ENCODE measurements at places on chromosomes 16 and 17.
A peak's percentile ranks its signal among the peaks of the same experiment; 100 is the strongest.

DNA sequence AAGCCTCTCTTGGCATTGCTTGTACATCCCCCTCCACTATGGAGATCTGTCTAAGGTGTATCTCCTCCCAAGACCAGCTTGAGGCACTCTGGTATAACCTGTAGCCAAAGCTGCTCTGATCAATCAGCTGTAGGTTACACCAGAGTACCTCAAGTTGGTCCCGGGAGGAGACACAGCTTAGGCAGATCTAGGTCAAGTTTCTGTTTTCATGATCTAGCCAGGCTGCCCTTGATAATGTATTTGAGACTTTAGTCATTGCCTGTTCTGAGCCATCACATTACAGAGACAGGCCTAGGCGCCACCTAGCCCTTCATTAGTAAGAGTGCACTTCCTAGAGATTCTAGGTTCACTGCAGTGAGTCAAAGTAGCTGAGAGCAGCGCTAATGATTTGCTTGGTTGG lies 31.4 kb downstream of the ASGR1 start:
- DNase-seq: no peak

DNA sequence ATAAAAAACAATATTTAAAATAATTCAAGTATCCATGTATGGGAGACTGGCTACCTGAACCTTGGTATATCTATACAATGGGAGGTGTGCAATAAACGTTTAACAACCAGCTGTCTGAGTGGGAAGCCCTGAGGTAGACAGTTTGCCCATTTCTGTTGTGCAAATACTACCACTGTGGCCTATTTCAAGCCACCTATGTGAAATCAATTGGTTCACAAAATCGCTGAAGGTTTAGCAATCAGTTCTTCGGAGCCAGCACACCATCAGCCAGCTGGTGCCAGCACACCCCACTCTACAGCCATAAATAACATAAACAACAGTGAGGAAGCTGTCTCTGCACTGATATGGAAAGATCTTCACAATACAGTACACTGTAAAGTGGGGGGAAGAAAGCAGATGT lies 46.7 kb upstream of the KDM8 start:
- no peak for DNase-seq

- peak; percentile 79 for DNase-seq
These were observed 4.1 kb upstream of the C1QTNF1 start for GRCh38 chr17:79019632-79020584.

- peak; percentile 100 for DNase-seq
These were observed 626 bp downstream of the SPAG7 start for GRCh38 chr17:4966844-4967538.

GRCh38 chr16:85312642-85313525 lies 200.6 kb upstream of the CIBAR2 start:
- no peak for DNase-seq

- no peak for DNase-seq
These were observed 18.8 kb downstream of the PDZD9 start for GRCh38 chr16:21982108-21982507.

- no peak for DNase-seq
These were observed 67.5 kb downstream of the KLHDC4 start for GRCh38 chr16:87698241-87698640.

GRCh38 chr16:84461029-84461412 lies 43.4 kb downstream of the MEAK7 start:
- no peak for DNase-seq

DNA sequence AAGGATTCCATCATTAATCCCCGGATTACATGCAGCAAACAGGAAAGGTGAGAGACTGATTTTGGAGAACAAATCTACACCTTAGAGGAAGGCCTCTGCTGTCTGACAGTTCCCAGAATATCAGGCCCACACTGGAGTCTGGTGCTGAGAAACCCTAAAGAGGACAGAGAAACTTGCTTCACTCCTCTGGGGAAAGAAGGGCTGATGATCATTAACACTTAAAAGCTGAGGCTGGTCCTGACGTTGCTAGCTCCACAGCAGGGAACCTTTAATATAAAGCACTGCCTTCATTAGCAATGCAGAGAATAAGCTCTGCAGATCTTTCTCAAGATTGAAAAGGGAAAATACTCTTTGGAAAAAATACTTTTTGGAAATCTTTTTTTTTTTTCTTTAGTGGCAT lies 1472.4 kb upstream of the GOT2 start:
- no peak for DNase-seq

GRCh38 chr16:51759329-51759728 lies 608.3 kb upstream of the SALL1 start:
- no peak for DNase-seq

DNA sequence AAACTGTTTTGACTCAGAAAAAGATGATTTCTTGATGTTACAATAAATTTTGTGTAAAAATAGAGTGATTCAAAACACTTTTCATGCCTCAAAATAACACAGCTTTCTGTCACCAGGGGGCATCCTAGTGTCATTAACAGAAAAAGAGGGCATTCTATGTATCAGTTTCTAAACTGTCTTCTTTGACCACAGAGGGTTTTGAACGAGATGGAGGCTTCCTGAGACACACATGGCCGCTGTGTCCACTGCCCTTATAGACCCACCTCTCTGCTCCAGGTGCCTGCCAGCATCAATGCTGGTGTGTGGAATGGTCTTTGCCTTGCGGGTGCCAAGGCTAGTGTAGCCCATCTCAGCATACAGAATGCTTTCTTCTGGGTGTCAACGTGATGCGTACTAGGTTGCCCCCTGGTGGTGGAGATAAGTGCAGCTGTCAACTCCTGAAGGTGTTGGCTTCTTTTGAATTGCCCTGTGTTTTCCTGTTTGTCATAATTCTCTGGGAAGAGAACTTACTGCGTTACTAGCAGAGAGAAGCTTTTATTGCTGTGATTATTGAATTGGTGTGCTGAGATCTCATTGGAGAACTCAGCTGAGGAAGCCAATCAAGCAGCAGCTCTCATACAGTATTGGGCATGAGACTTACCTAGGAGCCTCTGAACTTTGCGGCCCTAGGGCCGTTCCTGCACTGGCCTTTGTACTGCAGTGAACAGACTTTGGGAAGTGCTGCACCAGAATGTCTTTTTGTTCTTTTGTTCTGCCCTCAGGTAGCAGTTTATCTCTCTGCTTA lies 38.6 kb downstream of the USP10 start:
- DNase-seq: peak; percentile 47

DNA sequence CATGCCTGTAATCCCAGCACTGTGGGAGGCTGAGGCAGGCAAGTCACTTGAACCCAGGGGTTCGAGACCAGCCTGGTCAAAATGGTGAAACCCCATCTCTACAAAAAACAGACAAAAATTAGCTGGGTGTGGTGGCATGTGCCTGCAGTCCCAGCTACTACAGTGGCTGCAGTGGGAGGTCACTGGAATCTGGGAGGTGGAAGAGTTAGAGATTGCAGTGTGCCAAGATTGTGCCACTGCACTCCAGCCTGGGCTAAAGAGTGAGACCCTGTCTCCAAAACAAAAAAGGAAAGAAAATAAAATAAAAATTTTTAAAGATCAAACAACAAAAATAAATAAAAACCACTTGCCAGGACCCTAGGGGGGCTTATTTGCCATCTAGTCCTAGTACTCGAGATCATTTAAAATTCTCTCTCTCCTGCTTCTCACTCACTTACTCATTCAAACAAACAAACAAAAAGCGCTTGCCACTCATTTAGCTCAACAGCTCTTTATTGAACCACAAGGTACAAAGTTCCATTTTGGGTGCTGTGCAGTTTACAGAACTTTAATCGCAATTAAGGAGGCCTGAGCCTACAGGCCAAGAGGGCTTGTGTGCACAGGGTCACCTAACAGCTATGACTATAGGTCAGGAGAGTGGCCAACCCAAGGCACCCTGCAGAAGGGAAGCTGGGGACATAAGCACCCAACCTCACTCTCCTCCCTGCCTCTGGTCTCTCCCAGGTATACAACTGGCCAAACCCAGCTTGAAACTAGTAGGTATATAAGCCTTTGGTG lies 4.4 kb downstream of the CHD9NB start:
- DNase-seq: no peak

- DNase-seq: no peak
These were observed 6.5 kb upstream of the MTMR4 start for GRCh38 chr17:58520843-58521430.

GRCh38 chr16:72132726-72133125 lies 39.1 kb downstream of the DHX38 start:
- no peak for DNase-seq

- no peak for DNase-seq
These were observed 747 bp upstream of the LHX1 start for GRCh38 chr17:36936455-36937000.

GRCh38 chr17:36212966-36213365 lies 2.1 kb downstream of the CCL4L2 start:
- no peak for DNase-seq
